Activated T-helper 1 cell treated with anti-CD3 and anti-CD28 coated beads, Interleukin-2, amount 50 U/mL, for 16 hours (primary cell): ENCODE measurements at places on chromosomes 2 and 18.

- DNase-seq, result no peak
Observed at GRCh38 chr18:9433671-9434121, 41.6 kb upstream of the RALBP1 start.

- no peak for DNase-seq
Observed at GRCh38 chr2:199933466-199933865, 21.8 kb downstream of the TYW5 start.

DNA sequence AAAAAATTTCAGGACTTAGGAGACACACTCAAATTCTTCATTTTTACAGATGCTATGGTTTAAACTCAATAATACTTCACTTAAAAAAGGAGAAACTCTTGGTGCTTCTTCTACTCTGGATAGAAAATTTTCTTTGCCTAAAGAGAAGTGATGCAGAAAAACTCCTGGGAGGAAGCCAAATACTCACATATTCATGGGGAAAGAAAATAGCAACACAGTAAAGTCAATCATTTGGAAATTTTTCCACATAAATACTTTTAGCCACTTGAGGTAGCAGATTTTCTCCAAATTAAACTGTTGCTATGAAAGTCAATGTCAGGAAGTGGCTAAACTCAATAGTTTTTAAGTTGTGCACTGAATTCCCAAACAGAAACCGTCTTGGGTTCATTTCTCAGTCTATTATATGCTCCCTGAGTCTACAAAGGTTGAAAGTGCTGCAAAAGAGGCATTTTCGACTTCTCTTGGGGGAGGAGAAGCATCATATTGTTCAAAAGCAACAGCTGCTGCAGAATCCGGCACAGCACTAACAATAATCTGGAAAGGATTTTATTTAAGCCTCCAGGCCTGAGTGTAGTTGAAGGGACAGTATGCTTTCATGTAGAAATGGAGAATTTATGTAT lies 81.1 kb downstream of the UPP2 start:
- no peak for DNase-seq

DNA sequence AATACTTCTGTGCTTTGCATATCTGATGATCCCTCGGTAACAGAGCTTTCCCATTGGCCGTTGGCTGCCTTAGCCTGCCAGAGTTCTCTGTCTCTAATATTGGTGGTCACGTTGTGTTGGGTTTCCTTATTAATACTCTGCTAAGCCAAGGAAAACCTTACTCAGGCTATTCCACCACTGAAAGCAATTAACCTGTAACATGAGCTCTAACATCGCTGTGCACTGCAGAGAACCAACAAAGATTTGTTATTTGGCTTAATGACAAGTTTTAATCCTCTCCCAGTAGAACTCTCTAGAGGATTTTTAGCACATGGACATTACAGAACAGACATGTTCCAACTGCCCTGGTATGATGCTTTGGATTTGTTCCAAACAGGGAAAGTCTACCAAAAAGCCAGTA lies 825.9 kb upstream of the POU3F3 start:
- no peak for DNase-seq

DNA sequence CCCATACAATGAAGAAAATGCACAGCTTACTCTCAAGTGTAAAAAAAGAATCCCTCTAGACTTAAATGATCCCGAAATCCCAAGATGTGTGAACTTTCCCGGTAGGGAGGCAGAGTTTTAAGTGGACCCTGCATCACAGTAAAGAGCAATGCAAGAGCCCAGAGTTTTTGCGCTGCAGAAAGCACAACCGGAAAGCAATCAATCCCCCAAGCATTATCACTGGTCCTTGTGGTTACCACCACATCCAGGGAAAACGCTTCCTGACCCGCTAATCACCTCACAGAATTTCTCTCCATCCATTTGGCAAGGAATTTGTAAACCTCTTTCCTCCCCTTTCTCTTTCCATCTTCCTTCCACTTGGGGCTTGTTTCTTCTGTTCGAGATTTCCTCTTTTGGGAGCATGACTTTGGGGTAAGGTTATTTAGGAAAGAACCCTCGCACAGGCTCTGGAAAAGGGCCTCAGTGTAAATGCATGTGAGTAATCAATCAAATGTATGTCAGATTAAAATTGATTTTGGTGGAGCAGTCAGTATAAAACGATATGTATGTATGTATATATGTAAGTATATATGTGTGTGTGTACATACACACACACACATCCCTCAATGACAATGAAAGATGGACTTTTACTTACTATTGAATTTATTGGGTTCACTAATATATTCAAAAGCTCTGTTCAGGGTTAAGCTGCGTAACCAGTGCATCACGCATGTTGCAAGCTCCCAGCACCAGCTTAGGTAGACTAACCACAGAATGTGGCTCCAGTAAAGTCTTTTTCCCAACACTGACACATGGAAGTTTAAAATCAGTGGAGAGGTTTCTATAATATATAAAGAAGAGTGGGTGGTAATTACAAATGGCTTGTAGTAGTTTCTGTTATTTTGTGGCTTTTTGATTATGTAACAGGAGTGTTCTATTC lies 1.6 kb downstream of the PLCL1 start:
- DNase-seq, result no peak

GRCh38 chr2:9821805-9822445 lies 21.3 kb upstream of the TAF1B start:
- no peak for DNase-seq

DNA sequence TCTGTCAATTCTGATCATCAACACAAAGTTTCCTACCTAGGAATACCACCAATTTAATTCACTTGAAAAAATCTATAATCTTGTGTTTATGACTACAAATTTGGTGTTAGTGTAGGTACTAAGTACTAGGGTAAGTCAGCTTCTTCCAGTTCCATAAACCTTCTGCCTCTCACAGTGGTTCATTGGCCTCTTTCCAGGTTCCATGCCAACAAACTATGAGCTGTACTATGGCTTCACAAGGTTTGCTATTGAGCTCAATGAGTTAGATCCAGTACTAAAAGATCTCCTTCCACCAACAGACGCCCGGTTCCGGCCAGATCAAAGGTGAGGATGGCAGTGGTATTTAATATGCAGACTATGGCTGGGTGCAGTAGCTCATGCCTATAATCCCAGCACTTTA lies 58.8 kb downstream of the PRKRA start:
- no peak for DNase-seq

DNA sequence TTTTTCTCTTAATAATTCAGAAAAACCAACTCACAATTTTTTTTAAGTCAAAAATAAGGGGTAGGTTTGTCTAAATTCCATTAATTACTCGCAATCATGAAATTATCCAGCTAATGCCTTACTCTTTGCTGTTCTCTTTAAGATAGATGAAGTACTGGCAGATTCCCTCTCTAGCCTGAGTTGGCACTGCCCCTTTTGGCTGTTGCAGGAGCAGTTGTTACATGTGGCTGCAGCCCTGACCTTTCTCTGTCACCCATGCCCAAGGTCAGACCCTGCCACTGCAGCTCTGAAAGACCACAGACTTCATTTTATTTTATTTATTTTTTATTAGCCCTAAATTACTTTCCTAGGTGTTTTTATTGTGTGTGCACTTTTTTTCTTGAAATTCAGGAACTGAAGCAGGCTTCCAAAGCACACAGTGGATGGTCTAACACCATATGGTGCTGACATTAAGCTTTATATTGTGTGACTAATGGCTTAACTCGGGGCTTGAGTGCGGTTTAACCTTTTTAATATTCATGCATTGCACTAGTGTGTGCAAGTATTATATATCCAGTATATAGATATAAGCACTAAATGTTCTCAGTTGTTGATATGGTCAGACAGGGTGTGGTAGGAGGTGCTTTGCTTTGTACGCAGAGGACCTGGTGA lies 313.0 kb downstream of the CDH2 start:
- DNase-seq, result no peak

GRCh38 chr2:56117764-56118163 lies 66.0 kb upstream of the CCDC85A start:
- no peak for DNase-seq

DNA sequence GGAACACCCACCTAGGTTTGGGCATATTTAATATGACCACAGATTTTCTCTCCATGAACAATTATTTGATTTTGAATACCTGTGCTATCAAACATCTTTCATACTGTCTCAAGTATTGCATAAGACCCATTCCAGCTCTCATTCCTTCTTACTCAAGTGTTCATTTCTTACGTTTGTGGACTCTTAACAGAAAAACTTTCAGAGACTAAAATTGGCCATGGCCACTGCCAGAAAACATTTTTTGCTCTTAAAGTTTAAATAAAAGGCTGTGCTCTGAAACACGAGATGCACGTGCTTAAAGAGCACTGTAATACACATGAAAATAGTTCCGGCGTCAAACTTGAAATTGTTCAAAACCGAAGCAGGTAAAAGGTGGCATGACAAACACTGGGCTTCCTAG lies 89.3 kb downstream of the LIMS1 start:
- DNase-seq, result no peak

DNA sequence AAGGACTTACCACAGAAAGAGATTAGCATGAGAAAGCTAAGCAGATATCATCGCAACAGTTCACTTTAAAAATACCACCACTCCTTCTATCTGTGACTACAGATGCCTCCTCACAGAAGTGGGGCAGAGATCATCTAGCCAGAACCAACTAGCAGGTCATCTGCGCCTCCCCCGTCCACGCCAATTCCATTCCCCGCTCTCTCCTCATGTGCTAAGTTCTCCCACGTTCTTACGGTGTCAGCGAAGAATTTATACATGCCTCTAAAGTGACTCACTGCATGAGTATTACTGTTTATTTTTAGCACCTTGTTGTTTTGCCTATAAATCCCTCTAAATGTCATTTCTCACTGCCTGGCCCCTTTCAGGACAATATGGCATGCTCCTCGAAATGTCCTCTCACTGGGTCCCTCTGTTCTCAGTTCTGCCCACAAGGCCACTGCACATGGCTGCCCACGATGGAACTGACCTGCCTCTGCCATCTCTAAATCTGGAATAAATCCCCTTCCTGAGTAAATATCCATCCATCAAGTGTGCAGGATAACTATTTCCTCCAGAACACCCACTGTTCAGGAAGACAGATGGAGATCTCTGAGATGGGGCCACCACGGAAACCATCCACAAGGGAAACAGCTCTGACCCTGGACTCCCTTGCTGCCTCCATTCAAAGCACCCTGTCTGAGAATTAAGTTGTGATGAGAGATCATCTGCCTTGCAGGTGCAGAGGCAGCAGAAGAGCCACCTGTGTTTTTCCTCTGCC lies 137.7 kb downstream of the IRS1 start:
- DNase-seq, result no peak
